ENCODE measurements at places on chromosomes 7 and 10. TPM values are rescaled to one million over a fixed set of nuclear protein-coding genes. Genes with fewer than 3 reads are reported as not detected.
A peak's percentile ranks its signal among the peaks of the same experiment; 100 is the strongest.

The CYP2E1 gene
- 0.99 TPM for total RNA-seq

GRCh38 chr10:51117053-51117660 is 42.9 kb downstream of the PRKG1 start:
- no peak for DNase-seq

DNA sequence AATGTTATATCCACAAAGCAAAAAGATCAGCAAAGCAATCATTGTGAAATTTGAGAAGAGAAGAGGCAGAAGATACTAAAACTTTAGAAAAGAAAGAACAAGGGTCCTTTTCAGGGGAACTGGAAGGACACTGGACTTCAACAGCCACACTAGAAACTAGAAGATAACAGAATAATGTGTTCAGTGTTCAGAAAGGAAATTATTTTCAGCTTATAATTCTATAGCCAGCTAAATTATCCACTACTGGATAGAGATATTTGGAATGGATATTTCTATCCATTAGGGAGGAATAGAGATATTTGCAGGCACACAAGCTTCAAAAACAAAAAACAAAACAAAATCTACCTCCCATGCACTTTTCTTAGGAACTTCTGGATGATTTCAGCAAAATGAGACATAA is 12.8 kb downstream of the ANXA11 start:
- no peak for DNase-seq

The PNLIPRP3 gene
- total RNA-seq: not detected

DNA sequence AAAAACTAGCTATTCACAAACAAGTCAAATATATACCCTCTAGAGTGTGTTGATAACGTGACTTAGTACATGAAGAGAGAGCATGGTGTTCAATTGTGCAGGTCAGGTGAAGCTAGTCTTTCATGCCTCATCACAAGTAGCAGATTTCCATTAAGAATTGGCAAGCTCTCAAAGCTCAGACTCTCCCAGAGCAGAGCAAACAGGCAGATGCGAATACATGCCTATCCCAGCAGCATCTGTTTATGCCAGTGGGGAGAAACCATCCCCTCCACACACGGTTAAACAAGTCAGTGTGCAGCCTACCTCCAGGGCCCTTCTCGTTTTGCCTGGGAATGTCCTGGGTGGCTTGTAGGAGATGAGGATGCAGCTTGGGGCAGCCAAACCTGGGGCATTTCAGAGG is 532.5 kb upstream of the C7orf33 start:
- DNase-seq: no peak

The TMEM176B gene
- 0.23 TPM for total RNA-seq

DNA sequence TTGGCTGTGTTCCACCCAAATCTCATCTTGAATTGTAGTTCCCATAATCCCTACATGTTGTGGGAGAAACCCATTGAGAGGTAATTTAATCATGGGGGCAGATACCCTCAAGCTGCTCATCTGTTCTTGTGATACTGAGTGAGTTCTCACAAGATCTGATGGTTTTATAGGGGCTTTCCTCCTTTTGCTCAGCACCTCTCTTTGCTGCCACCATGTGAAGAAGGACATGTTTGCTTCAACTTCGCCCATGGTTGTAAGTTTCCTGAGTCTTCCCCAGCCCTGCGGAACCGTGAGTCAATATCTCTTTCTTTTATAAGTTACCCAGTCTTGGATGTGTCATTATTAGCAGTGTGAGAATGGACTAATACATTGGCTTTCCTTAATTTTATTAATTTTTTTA is 527.8 kb downstream of the MDFIC start:
- no peak for DNase-seq

DNA sequence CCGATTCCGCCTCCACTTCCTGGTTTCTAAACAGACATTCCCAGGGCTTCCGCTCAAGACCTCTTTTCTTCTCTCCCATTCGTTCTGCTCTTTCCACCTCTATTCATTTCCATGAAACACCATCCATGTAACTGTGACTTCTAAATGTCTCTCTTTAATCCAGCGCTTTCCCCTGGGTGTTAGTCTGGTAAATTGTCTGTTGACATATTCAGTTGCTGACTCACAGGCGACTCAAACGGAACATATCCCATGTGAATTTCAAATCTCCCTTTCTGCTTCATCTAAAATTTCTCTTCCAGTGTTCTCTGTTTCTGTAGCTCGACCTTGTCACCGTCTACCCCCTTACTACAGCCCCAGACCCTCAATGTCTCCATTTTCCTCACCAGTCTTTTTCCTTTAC is 119.1 kb downstream of the PFKFB3 start:
- peak; percentile 19 for DNase-seq

DNA sequence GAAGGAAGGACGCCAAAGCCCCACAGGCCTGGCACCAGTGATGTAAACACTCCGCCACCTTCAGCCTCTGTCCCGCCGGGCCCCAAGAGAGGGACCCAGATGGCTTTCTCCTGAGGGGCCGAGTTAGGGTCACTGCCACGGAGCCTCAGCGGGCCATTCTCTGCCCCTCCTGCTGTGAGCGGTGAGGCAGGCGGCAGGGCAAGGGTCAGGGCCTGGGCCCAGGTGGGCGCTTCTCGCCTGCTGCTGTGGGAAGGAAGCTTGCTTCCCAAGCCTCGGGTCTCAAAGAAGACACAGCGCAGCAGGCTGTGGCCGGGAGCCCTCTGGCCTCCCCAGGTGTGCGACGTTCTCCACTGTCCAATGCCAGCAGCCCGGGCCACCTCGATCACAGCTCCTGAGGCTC is 84.8 kb downstream of the PROSER2 start:
- DNase-seq: no peak

GRCh38 chr10:112465299-112465883 is 18.4 kb downstream of the VTI1A start:
- no peak for DNase-seq

GRCh38 chr7:154375956-154376355 is 323.8 kb downstream of the DPP6 start:
- DNase-seq: no peak

DNA sequence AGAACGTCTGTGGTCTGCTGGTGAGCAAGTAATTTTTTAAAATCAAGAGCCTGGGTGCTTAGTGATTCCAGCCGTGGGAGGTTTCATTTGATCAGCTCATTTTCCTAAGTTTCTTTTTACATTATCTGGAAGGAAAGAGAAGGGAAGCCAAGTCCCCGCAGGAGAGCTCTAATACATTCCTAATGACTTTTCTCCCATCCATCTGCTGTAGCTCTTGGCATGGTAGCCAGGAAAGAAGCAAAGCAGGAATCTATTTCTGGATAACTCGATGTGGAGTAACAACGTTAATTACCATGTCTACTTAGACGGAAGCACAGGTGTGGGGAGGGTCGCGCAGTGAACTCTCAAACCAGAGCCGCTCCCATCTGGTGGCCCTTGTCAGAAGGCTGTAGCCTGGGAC is 121.9 kb downstream of the PAXIP1 start:
- DNase-seq: no peak

- no peak for DNase-seq
Observed at GRCh38 chr7:95398155-95398940, 2.2 kb upstream of the PON3 start.

GRCh38 chr7:3235322-3235721 is 65.7 kb upstream of the SDK1 start:
- no peak for DNase-seq

DNA sequence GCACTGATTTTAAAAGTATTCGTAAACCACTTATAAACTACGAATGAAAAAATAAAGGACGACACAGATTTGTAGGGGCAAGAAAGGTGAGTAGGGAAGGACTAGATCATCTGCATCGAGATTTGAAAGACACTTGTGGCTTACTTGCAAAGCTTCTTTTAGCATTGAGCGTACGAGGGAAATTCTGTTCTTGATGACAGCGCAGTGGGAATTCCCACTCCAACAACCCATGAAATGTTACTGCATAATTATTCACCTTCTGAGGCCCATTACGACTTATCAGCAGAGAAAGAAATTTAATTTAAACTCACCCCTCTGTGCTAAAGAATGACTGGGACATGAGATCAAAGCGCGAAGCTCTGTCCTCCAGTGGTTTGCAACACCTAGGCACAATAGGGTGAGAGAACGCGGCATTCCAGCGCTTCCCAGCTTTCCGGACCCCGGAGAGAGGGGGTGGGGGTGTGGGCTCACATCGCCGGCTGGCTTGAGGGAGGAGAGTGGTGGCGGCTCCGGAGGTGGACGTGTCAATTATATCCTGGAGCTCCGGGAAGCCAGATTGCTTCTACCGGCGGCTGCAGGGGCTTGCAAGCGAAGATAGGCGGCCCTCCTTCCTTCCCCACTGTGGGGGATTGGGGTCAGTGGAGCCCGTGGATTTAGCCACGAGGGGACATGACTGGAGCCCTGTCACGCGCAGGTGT is 10.3 kb downstream of the SP8 start:
- DNase-seq: no peak

The JAKMIP3 gene
- 0.99 TPM for total RNA-seq

The DKK1 gene
- total RNA-seq: 403 TPM

GRCh38 chr7:153413540-153414287 is 638.5 kb upstream of the DPP6 start:
- DNase-seq: no peak

The CLCN1 gene
- total RNA-seq: not detected

The GNAT3 gene
- not detected for total RNA-seq

The TBX20 gene
- total RNA-seq: 1.3 TPM

- peak; percentile 55 for DNase-seq
Observed at GRCh38 chr7:98284335-98285036, 3.0 kb downstream of the BRI3 start.

The LGI1 gene
- total RNA-seq: not detected

The GRID1 gene
- 0.15 TPM for total RNA-seq

GRCh38 chr10:20707251-20707650 is 189.9 kb downstream of the NEBL start:
- no peak for DNase-seq

The HYCC1 gene
- 24.8 TPM for total RNA-seq

DNA sequence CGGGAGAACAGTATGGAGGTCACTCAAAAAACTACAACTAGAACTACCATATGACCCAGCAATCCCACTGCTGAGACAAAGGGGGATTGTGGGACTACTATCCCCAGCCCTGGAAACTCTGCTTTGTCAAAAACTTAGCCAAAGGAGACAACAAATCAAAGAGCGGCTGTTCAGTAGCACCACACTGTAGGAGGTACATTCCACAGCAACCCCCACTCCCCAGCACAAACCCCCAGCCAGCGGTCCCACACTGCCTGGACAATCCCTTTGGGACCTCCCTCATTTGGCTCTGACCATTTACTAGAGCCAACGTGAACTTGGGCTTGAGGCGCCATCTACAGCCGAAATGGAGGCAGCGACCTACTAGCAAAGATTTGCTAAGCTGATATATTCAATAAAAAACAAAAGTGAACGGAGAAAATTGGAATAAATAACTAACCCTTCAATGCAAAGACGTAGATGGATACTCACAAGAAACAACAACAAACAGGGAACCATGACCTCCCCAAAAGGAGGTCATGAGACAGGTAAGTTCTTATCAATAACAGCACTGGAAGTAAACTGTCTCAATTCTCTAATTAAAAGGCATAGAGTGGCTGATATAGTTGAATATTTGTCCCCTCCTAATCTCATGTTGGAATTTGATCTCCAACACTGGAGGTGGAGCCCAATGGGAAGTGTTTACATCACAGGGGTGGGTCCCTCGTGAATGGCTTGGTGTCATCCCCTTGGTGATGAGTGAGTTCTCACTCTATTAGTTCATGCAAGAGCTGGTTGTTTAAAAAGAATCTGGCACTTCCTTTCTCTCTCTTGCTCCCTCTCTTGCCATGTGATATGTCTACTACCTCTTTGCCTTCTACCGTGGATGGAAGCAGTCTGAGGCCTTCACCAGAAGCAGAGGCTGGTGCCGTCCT is 119.0 kb upstream of the KCNMA1 start:
- DNase-seq: peak; percentile 56

DNA sequence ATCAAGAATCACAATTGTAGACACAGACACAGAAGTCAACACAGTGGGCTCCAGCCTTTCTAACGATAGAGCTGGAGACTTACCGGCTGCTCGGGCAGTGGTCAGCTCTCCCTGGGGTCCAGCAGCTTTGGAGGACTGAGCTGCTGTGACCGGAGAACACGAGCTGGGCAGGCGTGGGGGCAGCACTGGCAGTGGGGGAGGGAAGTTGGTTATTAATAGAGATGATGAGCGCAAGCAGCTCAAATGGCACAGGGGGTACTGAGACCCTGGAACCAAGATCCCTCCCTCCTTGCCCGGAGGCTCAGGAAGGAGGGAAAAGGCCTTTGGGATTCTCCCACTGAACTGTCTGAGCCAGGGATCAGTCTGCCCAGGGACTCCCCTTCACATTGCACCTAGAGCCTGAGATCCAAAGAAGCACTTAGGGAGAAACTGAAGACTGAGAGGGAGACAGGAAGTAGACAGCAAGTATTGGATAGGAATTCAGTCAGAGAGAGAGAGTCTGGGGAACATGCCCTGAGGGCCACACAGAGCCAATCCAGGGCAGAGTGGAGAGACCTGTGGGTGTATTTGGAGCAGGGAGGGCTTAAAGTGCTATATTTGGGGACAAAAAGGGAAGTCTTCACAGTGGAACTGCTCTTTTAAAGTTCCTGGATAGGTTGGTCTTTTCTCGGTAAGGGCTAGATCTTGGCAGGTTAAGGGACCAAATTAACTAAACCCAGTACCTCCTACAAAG is at the start of gene MYOZ1:
Gene MYOZ1 (minus strand): TSS at position 147 of the 733 bp plus-strand sequence. CDS start 1,457 bp downstream, outside the sequence.
- DNase-seq: no peak

DNA sequence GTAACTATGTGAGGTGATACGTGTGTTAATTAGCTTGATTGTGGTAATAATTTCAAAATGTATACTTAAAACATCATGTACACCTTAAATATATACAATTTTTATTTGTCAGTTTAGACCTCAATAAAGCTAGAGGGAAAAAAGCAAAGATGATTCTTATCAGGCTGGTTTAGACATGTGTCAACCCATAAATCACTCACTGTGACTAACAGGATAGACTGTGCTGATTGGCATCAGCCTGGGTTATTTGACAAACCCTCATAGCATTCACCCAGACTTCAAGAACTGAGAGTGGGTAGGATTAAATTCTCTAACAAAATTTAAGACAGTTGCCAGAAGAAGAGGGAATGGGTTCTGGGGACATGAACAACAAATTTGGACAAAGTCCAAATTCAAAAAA is 73.8 kb upstream of the TMEM140 start:
- DNase-seq: no peak

The TAS2R60 gene
- not detected for total RNA-seq

- no peak for DNase-seq
Observed at GRCh38 chr7:142960955-142961512, 1.1 kb downstream of the KEL start.

The OR2A7 gene
- total RNA-seq: 0.79 TPM

DNA sequence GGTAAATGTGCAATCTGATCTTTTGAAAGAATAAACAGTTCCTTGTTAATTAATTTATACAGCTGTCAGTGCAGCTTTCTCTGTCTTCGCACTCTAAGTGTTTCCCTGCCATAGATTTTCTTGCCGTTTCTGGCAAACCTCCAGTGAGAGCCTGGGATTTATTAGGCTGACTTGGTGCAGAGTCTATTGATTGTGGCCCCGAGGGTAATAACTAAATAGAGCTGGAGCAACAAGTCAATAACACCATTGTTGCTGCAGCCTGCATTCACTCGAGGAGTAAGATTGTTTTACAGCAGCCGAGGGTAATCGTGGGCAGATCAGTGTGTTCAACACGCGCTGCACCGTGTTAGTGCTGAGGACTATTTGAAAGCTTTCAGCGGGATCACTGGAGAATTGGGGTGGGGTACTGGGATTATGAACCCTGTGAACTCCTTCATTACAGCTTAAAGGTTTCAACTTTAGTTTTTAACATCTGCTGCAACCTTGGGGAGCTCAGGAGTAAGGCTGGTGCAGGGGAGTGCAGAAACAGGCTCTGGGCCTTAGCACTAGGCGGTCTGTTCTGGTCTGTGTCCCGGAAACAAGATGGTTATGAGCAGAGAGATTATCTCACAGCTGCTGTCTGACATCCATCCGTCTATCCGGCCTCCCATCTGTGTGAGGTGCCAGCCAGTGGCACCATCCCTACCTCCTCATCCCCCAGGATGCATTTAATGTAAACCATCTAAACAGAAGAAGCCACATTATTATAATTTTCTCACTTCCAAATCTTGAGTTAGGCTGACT is 174.0 kb upstream of the TCF7L2 start:
- no peak for DNase-seq

The TRPV5 gene
- total RNA-seq: not detected

Measured in MG63 (cell line).